ENCODE measurements at places on chromosomes 12 and 14. TPM values are rescaled to one million over a fixed set of nuclear protein-coding genes. Genes with fewer than 3 reads are reported as not detected.
A peak's percentile ranks its signal among the peaks of the same experiment; 100 is the strongest.

Gene GARIN6
- not detected for polyA plus RNA-seq

Gene PTGR2
- 0.45 TPM for polyA plus RNA-seq

Gene RFX4
- not detected for polyA plus RNA-seq

Gene MYO1H
- polyA plus RNA-seq: not detected

Gene SYNDIG1L
- polyA plus RNA-seq: not detected

Gene SNX6
- polyA plus RNA-seq: 114 TPM

Gene KCNC2
- polyA plus RNA-seq: not detected

Gene ADAM20
- not detected for polyA plus RNA-seq

GRCh38 chr12:25051656-25052195 is 102.8 kb upstream of the BCAT1 start:
- no peaks in the 10 kb centered on the region for H3K27me3 ChIP-seq
- H3K4me3 ChIP-seq: peak overlapping the region; percentile 99
- peak; percentile 75 for DNase-seq
- H3K4me1 ChIP-seq: peaks cover 38% of the 10 kb centered on the region

DNA sequence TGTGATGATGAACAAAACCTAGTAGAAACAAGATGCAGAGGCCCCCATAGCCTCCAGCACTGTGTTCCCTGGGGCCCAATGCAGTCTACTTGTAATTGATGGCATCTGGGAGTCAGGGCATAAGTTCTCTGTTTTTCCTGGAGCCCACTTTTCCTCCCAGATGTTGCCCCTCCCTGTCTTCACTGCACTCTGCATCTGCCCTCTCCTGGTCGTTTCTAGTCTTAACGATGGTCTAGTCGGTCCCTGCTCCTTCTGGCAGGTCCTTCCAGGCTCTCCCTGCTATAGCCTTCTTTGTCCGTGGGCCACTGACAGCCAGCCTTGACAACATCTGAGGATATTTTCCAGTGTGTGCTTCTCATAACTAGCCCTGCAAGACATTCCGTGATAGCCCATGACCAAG is 208.3 kb downstream of the GXYLT1 start:
- H3K27ac ChIP-seq: no peak overlapping the region
- no peak overlapping the region for H3K4me3 ChIP-seq
- no peaks in the 10 kb centered on the region for H3K27me3 ChIP-seq
- no peak for DNase-seq
- H3K36me3 ChIP-seq: no peaks in the 10 kb centered on the region

- H3K27me3 ChIP-seq: no peaks in the 10 kb centered on the region
- H3K27ac ChIP-seq: no peak overlapping the region
Observed at GRCh38 chr12:89893972-89894706, 185.5 kb upstream of the ATP2B1 start.

- H3K27me3 ChIP-seq: no peaks in the 10 kb centered on the region
- DNase-seq: no peak
- H3K36me3 ChIP-seq: no peaks in the 10 kb centered on the region
- no peaks in the 10 kb centered on the region for H3K4me1 ChIP-seq
- H3K4me3 ChIP-seq: no peak overlapping the region
Observed at GRCh38 chr12:30908722-30909348, 17.7 kb upstream of the TSPAN11 start.

DNA sequence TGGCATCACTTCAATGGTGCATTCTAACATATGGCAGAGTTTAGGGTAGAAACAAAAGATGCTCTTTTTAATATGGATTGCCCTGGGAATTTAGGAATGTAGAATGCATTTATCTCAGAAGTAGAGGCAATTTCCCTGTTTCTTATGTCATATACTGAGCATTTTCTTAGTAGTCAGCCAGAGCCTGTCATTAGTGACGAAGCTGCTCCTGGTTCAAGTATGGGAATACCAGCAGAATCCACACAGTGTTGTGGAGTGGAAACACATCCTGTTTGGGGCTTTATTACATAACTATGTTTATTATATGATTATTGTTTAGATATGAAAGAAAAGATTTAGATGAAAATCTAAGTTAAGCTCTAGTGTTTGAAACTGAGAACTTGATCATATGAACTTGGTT is 12.2 kb downstream of the CIPC start:
- H3K4me3 ChIP-seq: no peak overlapping the region
- H3K27ac ChIP-seq: no peak overlapping the region
- peaks cover 100% of the 10 kb centered on the region for H3K36me3 ChIP-seq
- H3K27me3 ChIP-seq: no peaks in the 10 kb centered on the region

GRCh38 chr12:123946152-123946515 is 26.5 kb downstream of the CCDC92 start:
- no peaks in the 10 kb centered on the region for H3K27me3 ChIP-seq
- no peak for DNase-seq
- H3K4me1 ChIP-seq: peaks cover 3% of the 10 kb centered on the region
- no peak overlapping the region for H3K27ac ChIP-seq
- no peak overlapping the region for H3K4me3 ChIP-seq
- H3K36me3 ChIP-seq: peaks cover 11% of the 10 kb centered on the region
